ENCODE measurements at places on chromosomes 3 and 15.

GRCh38 chr3:14290631-14291385 is 111.6 kb upstream of the SLC6A6 start:
- DNase-seq, result no peak

DNA sequence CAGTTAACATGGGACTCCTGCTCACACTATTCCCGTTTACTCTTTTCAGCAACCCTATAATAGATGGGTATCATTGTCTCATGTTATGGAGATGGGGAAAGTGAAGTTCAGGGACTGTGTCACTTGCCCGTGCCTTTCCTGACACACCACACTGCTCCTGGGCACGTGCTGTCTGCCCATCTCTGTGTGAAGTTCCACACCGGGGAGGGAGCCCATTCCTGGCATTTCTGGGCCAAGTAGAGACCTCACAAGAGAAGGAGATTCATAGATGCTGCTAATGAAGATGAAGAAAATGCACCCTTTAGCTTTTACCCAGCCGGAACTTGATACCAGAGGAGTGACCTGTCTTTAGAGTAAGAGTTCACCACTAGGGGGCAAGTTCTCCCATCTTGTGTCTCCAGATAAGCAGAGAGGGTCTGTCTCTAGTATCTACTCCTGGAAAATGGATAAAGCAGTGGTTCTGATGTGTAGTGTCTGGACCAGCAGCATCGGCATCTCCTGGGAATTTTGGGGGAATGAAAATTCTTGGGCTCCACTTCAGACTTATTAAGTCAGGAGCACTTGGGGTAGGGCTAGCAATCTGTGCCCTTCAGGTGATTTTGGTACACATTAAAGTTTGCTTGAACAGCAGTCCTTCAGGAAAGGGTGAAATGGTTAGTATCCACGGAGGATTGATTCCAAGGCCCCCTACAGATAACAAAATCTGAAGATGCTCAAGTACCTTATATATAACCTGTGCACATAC is 2.0 kb upstream of the TOPBP1 start:
- DNase-seq, result peak; percentile 42

- DNase-seq, result no peak
These were observed 256.4 kb upstream of the ZNF385D start for GRCh38 chr3:22007368-22007767.

- no peak for DNase-seq
These were observed 171.2 kb upstream of the WNT5A start for GRCh38 chr3:55658270-55658669.

DNA sequence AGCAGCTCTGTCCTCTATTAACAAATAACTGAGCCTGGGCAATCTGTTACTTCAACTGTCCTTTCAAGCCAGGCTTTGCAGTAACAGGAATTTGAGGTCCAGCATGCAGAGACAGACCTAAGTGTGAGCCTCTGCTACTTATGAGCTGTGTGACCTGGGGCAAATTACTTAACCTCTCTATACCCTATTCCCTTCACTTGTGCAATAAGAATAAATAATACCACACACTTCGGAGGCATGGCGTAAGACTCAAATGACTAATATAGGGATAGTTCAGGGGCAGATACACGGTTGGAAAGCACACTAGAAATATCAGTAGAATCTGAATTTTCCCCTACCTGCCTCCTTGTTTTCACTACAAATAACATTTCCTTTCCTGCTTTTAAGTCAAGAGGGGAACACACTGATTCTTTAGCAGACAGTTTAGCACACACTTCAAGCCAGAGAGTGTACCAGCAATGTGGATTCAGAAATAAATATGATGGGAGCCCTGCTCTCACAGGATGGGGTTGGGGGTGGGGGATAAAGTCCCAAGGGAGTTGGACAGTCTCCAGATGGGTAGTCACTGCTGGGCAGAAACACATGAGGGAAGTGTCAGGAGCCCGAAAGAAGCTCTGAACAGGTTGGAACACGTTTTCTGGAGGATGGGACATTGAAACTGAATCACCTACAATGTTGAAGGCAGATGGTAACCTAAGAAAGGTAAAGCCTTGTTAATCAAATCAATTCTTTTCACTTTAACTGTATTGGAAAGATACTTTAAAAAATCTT is 61.8 kb upstream of the RBP1 start:
- no peak for DNase-seq

DNA sequence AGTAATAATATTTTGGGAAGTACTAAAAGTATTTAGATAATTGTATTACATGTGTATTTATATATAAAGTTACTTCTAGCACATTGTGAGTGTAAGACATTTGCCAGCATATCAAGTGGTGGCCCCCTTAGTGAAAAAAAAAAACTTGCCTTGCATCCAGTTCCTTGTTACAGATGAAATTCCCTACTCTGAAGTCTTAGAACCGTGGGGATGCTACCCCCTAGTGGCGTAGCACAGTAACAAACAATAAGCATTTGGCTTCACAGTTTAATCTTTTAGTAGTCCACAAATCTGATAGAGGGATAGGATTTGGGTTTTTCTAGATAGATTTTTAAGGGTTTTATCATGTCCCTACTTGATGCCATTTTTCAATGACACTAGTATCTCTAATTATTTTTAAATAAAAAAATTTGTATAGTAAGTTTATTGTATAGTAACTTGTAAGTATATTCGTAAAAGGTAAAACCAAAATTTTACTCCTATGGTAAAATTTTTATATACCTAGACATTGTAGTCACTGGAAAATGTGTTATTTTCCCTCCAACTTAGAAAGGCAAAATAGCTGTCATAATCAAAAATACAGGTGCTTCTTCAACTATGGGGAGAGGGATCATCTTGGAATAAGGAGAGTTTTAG is 14.3 kb downstream of the SMC4 start:
- peak; percentile 6 for DNase-seq

DNA sequence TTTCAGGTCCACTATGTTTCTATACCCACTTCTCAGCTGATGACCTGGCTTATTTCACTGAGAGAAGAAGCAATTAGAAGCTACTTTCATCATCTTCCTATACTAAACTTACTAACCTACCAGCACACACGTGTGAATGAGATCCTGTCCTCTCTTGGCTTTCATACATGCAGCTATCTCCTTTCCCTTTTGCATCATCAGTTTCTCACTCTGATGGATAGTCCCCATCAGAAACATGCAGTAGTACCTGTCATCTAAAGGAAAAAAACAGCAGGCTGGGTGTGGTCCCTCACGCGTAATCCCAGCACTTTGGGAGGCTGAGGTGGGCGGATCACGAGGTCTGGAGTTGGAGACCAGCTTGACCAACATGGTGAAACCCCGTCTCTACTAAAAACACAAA is 237.6 kb upstream of the C2CD4B start:
- DNase-seq, result no peak

DNA sequence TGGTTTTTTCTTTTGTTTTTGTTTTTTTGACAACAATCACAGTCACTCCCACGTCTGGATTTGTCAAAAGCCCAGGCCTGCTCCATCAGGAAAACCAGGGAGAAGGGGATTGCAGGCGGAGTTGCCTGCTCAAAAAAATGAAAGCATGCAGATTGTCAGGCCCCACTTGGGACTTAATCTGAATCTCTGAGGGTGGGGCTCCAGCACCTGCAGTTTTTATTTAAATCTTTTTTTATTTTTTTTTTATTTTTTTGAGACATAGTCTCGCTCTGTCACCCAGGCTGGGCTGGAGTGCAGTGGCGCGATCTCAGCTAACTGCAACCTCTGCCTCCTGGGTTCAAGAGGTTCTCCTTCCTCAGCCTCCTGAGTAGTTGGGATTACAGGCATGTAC is 140.9 kb downstream of the FOXP1 start:
- DNase-seq, result no peak

- no peak for DNase-seq
These were observed 102.5 kb downstream of the SST start for GRCh38 chr3:187567661-187568121.

- no peak for DNase-seq
These were observed 131.7 kb downstream of the ATP8B4 start for GRCh38 chr15:49987198-49987785.

DNA sequence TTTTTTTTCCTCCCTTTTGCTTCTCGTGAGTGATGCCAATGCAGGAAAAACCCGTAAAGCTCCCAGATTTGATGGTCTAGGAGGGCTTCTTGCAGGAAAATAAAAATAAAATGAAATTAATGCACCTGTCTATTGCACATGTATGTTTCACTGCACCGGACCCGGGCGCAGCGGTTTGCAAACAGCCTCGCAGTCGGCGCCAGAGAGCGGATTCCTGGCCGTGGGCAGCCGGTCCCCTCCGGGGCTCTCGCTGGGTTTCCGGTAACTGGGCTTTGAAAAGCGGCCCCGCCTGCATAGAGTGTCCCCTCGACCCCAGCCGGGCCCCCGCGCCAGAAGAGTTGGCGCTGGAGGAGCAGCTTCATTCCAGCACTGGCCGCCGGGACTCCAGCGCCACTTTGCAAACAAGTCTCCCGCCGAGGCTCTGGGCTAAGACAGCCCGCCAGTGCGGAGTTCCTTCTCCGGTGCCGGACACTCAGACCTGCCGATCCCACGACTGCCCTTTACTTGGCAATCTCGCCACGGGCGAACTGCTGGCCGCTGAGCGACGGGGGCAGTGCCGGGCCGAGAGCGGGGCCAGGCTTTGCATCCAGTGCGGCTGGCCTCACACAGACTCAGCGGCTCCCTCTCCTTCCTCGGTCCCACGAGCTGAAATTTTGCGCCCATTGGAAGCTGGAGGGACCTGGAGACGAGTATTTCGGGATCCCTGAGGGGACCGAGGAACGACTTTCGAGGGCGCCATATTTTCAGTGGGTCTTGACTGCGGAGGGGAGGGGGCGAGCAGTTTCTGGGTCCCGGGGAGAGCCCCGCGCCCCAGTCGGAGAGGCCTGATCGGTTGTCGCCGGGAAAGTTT is 225.9 kb upstream of the C2CD4B start:
- peak; percentile 83 for DNase-seq

DNA sequence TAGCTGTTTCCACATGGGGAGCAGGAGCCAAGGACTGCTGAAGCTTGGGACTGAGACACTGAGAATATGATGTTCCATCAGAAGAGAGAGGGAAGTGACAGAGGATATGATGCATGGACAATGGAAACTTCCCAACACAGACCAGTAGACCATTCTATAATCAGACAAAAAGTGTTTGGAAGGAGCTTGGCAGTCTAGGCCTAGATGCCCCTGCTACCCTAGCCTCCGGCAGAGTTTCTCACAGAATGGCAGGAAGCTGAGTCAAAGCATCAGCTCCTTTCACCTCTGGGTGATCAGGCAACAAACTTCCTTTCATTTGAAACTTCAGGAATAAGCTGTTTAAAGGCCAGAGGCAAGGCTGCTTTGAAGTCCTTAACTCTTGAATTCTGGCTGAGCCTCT is 222.0 kb downstream of the NEK10 start:
- no peak for DNase-seq

DNA sequence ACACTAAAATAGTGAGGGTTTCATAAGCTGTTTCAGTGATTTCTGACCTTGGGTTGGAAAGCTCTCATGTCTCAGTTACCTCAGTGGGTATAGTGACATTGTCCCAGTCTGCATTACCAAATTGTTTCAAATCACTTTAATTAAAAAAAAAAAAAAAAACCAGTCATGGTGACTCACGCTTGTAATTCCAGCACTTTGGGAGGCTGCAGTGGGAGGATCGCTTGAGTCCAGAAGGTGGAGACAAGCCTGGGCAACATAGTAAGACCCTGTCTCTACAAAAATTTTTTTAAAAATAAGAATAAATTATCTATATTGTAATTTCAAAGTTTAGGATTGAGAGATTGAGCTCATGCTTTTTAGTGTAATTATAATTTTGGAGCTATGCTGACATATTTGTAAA is 78.0 kb downstream of the MBNL1 start:
- DNase-seq, result no peak

DNA sequence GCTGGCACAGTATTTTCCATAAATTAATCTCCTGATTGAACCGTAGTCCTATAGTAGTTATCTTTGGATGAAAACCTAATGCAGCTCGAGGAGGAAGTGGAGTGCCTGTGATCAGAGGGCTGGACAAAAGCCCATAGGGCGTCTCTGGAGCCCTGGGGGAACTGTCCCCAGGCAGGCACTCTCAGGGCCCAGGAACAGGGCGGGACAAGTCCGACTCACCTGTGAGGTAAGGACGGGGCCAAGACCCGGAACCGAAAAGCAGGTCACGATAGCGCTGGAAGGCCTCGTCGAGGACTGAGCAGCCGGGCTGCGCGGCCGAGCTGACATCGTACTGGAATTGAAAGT is 341 bp downstream of the HEXA start:
- DNase-seq, result no peak

- DNase-seq, result no peak
These were observed 1.2 kb downstream of the CLN6 start for GRCh38 chr15:68228143-68228970.

DNA sequence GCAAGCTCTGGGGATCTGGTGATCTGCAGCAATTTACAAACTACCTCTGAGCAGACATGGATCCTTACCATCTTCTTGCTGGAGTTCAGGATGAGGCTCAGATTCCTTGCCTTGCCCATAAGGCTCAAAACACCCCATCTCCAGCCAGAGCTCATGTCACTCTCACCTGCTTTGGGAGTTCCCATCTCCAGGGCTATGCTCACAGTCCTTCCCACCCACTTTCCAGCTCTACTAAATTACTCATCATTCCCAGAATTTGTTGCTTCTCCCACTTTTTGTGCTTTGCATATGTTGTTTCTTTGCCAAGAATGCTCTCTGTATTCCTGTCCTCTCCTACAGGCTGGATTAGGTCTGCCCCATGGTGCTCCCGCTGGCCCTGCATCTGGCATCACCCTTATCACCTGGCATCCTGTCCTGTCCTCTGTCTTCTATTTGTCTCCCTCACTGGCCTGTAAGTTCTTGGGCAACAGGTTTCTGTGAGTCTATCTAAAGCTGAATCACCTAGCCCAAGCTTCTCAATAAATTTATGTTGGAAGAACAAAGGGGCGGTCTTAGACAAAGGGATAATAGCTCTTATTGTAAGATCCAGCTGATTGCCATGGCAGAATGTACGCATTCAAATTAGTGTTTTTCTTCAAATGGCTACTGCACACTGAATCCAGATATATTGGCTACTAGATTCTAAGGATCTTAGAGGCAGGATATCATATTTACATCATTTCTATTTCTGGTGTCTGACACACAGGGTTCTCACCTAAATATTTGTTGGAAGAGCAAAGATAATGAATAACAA is 179.2 kb downstream of the CLSTN2 start:
- no peak for DNase-seq

- DNase-seq, result no peak
These were observed 220.4 kb downstream of the SNRPN start for GRCh38 chr15:25175033-25175788.

- peak; percentile 54 for DNase-seq
These were observed 64.0 kb upstream of the C15orf61 start for GRCh38 chr15:67456677-67457529.

DNA sequence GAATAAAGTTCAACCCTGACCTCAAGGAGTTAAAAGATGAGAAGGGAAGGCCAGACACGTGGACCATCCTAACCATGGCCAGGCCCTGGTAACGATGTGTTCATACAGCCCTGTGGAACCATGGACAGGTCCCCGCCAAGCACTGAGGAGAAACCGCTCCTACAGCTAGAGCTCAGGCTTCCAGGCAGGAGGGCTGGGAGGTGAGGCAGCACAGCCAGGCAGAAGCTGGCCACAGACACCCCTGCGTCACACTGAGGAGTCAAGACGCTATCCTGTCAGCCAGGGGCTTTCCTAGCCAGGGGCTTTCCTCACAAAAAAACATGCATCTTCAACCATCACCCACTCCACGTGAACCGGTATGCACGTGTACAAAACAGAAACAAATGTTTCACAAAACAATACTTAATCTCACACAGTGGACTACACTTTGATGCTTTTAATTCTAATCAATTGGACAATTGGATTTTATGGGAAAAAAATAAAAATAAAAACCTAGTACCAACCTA is 73.2 kb downstream of the TBC1D2B start:
- no peak for DNase-seq
